Activated T-helper 1 cell treated with anti-CD3 and anti-CD28 coated beads, Interleukin-2, amount 50 U/mL, for 16 hours (primary cell): ENCODE measurements at places on chromosomes 6 and 20.

- DNase-seq = no peak
These were observed 47.8 kb upstream of the ENTPD6 start for GRCh38 chr20:25147716-25148115.

DNA sequence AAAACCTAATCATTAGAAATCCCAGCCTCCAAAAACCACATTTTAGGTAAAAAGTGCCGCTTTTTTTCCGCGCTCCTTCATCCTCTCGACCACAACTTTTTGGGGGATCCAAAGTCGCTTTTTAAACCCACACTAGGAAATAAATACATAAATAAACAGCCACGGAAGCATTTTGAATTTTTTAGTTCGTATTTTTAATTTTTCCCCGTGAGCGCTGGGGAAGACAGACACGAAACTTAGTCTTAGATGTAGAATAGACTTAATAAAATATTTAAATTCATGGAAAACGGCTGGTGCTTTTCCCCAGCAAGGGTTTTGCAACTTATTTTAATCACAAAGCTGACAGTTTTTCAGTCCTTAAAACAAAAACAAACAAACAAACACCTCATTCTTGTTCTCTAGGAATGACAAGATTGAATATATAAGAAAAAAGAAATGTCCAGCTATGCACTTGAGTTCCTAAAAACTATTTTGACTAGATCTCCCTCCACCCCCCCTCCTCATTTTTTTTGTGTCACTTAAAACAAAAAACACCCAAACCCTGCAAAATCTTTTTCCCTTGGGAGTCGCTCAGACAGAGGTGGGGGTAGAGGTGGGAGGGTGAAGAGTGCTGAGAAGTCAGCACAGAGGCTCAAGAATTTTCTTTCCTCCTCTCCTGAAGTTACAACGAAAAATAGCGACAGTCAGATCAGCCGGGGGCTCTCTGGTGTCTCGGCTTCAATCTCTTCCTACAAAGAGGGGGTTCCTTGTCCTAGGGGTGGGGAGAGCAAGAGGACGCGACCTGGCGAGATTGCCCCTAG, 43.4 kb upstream of the SUPT3H start:
- no peak for DNase-seq

GRCh38 chr6:30781743-30782424, 37.5 kb upstream of the IER3 start:
- no peak for DNase-seq

- DNase-seq = peak; percentile 20
These were observed 25.3 kb upstream of the TOP1 start for GRCh38 chr20:41003143-41003935.

DNA sequence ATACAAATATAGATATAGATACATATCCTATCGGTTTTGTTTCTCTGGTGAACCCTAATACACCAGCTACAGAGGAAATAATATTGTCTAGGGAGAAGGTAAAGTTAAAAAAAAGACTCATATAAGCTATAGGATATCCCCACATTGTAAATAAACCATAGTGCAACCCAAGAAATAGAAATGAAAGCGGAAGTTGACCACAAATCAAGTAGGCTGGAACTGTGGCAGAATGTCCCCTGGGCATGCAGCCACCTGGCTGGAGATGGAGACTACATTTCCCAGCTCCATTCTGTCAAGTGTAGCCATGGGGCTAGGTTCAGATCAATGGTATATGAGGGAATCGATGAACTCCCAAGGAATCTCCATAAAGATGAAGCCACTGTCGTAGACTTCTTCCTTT, 70.1 kb upstream of the RPS6KA2 start:
- DNase-seq = no peak

GRCh38 chr6:89787660-89788328, 31.8 kb downstream of the MDN1 start:
- no peak for DNase-seq

GRCh38 chr6:67883500-67884366, 751.3 kb upstream of the ADGRB3 start:
- no peak for DNase-seq

DNA sequence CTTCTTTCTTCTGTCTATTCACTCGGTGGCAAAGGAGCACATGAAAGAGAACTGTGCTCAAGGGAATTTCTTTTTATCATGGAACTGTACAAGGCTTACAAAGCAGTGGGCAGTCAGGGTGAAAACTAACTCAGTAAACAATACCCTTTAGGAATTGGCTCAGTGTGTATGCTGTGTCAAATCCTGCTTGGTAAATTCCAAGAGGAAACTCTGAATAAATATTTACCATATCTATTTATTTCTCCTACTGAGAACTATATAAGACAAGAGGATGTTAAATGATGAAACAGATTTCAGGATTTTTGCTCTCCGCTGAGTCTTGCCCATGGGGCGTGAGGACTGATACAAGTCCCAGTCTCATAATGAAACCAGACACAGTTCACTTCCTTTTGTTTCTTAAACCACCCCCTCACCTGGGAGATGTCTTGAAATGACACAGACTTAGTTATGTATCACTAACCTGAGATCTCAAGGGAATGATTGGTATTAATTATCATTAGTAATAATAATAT, 188.8 kb downstream of the BACH2 start:
- no peak for DNase-seq

DNA sequence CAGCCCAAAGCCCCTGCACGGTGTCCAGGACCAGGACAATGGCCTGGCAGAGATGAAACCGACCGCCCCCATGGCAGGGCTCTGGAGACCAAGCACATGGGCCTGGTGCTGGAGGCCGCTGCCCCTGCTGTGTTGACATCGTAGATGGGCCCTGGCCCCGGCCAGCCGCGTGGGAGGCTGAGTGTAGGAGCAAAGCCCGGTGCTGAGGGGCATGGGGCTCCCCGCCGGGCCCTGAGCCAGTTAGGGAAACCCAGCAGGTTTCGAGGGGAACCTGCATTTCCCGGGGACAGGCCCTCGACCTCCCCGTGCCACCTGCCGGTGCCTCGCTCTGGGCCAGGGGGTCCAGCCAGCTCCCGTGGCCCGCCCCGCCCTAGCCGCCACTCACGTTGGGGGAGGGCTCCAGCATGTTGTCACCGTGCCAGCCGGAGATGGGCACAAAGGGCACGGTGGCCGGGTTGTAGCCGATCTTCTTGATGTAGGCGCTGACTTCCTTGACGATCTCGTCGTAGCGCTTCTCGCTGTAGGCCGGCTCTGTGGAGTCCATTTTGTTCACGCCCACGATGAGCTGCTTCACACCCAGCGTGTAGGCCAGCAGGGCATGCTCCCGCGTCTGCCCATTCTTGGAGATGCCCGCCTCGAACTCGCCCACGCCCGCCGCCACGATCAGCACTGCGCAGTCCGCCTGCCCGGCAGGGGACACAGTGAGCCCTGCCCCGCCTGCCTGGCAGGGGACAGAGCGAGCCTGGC, 4.3 kb downstream of the EEF1A2 start:
- no peak for DNase-seq

DNA sequence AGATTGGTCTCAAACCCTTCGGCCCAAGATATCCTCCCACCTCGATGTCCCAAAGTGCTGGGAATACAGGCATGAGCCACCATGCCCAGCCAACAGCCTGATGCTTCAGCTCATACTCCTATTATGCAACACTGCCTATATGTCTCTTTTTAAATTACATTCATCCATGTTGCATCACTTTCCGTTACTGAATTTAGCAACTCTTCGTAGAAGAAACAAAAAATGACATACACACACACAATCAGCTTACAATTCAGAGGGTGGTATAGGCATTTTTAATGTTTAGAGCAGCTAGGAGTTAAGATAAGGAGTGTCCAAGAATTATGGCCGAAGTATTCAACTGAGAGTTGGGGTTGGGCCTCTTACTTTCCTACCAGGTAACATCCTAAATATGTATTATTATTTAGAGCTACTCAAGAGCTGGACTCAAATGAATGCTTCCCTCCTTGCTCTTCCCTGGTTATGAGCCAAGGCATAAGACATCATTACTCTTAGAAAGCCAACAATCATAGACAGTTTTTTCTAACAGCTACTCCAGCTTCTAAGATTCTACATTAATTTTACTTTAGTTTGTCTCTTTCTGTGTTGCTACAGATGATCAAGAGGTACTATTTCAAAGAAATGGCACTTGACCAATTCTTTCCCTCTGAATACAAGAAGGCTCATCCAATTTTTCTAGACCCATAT, 62.0 kb upstream of the BMP5 start:
- no peak for DNase-seq

GRCh38 chr6:106272287-106272686, 53.3 kb downstream of the ATG5 start:
- no peak for DNase-seq

DNA sequence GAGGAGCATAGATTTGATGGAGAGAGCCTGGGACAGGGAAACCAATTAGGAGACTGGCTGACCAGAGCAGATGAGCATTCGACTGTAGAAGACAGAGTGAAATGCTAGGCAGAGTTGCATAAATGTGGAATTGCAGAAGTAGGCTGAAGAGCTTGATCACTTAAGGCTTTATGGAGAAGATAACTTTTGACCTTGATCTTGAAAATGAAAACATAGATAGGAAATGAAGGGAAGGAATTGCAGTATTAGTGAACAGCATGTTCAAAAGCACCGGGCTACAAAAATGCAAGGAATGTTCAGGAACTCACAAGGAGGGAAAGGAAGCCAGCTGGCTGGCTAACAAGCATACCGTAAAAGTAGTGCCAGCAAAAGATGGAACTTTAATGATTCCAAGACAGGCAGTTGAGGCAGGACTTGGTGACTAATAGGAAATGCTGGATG, 20.5 kb upstream of the LTV1 start:
- no peak for DNase-seq

DNA sequence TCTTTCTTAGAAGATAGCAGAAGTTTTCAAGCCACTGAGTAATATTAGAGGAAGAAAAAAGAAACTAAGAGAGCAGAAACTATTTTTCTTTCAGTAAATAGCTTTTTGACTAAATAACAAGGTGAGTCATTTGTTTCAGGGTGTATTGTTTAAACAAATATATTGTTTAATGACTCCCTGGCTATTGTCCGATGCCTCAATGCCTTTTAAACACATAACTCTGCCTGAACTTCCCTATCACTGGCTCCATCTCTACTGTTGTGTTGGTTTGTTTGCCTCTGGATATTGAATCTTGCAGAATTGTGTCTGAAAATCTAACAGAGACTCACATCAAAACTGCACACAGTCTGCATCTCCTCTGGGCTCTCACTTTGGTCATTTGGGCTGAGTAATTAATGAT, 19.6 kb upstream of the CLIC5 start:
- DNase-seq = no peak

DNA sequence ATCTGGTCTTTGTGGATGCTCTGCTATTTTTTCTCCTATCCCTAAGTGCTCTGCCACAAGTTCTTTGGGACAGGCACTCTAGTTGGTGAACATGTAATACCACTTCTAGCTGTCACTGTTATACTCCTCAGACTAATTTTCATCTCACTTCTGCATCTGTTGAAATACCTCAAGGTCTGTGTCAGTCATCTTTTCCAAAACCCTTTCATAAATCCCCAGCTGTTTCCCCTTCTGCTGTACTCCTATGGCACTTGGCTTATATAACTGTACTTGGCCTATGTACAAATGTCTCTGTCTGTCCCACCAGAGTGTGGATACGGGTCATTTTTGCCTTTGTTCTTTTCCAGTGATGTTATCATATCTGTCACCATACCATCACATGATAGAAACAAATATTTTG, 124.2 kb downstream of the FHL5 start:
- DNase-seq = no peak

DNA sequence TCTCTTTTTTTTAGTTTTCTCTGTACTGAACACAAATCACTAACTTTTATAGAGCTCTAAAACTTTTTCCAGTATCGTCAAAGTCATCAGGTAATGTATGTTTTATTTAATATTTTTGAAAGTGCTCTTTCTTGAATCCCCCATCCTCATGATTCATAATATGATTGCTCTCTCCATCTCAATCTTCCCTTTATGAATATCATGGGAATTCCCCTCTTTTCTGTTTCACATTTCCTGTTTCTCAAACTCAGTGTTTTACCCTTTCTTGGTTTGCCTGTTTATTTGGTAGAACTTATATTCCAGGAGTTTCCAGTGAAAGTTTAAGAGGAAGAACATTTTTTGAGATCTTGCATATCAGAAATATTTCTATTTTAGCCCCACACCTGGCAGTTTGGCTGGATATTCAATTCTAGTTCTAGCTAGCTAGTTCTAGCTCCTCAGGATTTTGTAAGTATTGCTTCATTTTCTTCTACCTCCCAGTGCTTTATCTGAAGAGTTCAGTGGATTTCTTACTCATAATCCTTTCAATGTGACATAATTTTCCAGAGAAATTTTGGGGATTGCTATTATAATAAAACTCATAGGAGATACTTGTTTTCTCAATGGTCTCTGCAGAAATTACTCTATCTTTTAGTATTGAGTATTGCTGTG, 6.1 kb upstream of the C6orf58 start:
- no peak for DNase-seq

DNA sequence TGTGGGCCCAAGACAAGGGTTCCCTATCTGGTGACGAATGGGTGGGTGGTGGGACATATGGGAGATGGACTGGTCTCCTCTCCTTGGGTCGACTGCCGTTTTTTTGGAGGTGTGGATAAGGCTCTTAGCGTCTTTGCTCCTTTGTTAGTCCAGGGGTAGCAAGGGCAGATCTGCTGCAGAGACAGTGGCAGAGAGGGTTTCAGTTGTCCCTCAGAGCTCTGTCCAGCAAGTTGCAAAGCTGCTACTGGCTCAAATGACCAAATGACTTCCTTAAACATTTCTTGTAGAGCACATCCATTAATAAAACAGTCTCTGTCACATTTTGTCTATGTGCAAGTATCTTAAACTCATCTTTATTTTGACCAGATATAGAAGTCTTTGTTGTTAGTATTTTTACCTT, 508.0 kb upstream of the ADGRB3 start:
- no peak for DNase-seq

- no peak for DNase-seq
These were observed 10.5 kb downstream of the DNAH8 start for GRCh38 chr6:38725414-38726183.

DNA sequence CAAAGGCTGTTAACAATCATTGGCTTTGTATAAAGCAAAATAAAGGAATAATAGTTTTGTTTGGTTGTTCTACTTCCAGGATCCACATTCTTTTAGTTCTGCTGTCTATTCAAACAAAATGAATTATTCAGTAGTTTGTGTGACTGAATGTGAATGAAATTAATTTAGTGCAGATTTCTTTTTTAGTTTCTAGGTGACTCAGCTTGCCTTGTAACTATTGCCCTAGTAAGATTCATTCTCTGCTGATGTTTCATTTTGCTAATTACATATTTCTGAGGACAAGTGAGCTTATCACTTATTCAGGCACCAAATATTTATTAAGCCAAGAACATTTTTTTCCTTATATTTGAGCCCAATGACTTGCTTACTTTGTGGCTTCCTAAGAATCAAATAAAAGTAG, 46.5 kb upstream of the RIPOR2 start:
- no peak for DNase-seq

GRCh38 chr6:130382872-130383490, 17.2 kb downstream of the TMEM200A start:
- no peak for DNase-seq

DNA sequence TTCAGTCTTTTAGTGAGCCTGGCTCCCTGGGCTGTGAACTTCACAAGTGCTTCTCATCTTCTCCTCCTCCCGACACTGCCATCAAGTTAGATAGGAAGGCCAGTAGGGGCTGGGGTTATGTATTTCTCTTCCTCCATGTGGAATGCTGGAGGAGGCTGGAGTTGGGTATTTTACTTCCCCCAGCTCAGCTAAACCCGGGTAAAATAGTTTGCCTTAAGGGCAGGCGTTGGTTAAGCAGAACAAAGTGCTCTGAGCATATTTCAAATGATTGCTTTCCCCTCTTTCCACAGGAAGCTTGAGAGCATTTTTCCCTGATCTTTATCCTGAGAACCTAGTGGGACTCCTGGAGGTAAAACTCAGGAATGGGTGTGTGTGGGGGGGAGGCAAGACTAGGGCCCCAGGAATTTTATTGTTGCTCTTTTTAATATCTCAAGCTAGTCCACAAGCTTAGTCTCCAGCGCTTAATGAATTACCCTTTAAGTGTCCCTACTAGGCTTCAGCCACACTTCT, 16.9 kb upstream of the SUPT3H start:
- no peak for DNase-seq
